Endothelial cell of umbilical vein (primary cell): ENCODE measurements at places on chromosomes 6 and 20.

DNA sequence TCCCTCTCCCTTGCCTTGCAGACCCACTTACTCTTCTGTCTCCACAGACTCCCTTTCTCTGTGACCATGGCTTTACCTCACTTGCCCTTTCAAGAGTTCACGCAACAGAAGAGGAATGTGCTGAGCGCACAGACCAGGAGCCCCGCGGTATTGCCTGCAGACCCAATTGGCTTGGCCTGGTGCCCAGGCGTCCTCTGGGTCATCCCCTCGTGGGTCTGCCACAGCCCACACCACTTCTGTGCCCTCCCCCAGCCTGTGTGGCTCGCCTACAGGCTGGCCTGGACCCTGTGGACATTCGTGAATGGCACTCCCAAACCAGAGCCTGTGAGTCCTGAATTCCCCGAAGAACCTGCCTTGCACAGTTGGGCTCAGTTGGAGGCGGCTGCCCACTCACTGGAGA is 15.3 kb upstream of the NINL start:
- H3K4me1 ChIP-seq = no peaks in the 10 kb centered on the region
- no peaks in the 10 kb centered on the region for H3K36me3 ChIP-seq
- no peaks in the 10 kb centered on the region for H3K27me3 ChIP-seq
- H3K4me3 ChIP-seq = no peak overlapping the region

DNA sequence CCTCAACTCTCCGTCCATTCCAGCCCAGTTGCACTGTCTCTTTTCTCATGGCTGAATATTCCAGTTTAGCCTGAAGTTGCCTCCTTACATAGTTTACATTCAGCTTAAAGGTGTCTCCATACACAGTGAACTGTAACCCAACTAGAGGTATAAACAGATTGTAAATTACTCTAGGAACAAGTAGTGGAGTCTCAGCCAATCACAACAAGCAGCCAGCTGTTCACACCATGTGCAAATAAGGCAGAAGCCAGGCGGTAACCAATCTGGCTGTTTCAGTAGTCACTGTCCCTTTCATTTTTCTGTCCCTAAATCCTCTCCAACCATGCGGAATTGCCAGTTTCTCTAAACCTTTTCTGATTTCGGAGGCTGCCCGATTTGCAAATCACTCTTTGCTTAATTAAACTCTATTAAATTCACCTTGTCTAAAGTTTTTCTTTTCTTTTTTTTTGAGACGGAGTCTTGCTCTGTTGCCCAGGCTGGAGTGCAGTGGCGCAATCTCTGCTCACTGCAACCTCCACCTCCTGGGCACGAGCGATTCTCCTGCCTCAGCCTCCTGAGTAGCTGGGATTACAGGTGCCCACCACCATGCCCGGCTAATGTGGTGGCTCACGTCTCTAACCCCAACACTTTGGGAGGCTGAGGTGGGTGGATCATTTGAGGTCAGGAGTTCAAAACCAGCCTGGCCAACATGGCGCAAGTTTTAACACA is 37.6 kb upstream of the GFOD1 start:
- H3K4me1 ChIP-seq = peaks cover 41% of the 10 kb centered on the region
- no peak overlapping the region for H3K4me3 ChIP-seq
- peak; percentile 15 for DNase-seq
- H3K27me3 ChIP-seq = no peaks in the 10 kb centered on the region
- H3K36me3 ChIP-seq = no peaks in the 10 kb centered on the region

DNA sequence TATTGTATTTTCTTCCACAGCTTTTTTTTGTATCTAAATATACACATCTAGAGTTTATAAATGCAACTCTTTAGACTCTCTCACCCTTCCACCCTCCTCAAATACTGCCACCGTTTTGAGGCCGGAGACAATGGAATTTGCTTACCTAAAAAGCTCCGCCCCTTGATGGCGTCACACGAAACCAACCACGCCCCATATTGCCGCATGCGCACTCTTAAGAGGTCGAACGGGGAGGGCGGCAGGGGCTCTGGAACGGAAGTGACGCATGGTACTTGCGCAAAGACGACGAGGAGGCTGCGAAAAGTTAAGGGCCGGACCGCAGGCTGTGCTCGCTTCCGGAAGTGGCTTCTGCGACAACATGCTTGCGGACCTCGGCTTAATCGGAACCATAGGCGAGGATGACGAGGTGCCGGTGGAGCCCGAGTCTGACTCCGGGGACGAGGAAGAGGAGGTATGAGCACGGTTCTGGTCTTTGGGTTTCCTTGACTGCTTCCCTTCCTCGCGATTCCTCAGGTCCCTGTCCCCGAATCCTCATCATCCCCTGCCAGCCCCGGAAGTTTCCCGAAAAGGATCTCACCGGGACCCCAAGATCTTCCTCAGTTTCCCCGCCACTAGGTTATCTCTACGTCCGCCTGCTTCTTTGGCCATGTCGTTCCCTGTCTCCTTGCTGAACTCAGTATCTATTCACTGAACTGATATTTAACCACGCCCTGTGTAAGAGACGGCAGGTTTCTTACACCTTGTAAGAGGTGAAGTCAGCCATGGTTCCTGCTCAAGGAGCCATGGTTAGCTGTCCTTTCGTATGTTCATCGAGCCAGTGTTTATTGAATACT is at the start of gene DDX27:
Gene DDX27, plus strand, starts transcription at position 326 of the 833 bp plus-strand sequence. Its CDS starts 33 bp downstream, at position 359.
- peak; percentile 99 for DNase-seq
- peak within 1 kb of the TSS; percentile 86 for H3K4me3 ChIP-seq
- no peaks in the 10 kb centered on the region for H3K36me3 ChIP-seq
- H3K27ac ChIP-seq = peak within 1 kb of the TSS; percentile 70
- H3K4me1 ChIP-seq = peaks cover 6% of the 10 kb centered on the region
- no peaks in the 10 kb centered on the region for H3K27me3 ChIP-seq

DNA sequence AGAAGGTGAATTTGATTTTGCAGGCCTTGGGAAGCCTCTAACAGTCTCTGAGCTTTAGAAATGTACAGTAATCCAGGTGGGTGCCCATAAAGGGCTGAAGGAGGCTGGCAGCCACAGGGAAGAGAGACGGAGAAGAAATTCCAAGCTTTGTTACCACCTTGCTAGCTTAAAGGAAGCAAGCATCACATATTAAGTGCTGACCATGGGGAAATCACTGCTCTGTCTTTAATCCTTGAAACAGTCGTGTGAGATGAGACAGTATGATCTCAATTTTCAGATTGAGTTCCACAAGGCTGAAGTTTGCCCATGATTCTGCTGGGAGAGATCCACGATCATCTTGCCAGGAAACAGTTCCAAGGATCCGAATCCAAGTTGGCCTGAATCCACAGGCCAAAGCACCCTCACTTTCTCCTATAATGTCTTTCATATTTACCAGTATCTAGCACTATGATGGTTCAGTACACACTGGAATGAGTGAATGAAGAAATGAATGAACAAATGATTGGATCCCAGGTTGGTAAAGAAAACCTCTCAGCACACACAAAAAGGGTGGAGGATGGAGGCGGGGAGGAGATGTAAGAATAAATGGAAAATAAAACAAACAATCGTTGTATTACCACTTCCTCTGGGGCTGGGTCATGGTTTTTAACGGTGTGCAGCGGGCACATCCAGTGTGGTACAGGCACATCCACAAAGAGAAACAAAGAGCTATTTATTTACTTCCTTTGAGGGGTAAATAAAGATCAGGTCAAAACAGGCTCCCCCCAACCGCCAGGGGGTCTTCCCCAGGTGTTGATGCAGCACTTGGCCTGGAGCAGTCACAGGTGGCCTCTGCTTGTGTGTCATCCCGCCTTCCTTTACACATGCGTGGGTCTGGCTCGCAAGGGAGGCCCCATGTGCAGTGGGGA is 28.2 kb upstream of the TAF8 start:
- no peak overlapping the region for H3K4me3 ChIP-seq
- H3K36me3 ChIP-seq = no peaks in the 10 kb centered on the region
- H3K27me3 ChIP-seq = no peaks in the 10 kb centered on the region
- H3K4me1 ChIP-seq = no peaks in the 10 kb centered on the region

DNA sequence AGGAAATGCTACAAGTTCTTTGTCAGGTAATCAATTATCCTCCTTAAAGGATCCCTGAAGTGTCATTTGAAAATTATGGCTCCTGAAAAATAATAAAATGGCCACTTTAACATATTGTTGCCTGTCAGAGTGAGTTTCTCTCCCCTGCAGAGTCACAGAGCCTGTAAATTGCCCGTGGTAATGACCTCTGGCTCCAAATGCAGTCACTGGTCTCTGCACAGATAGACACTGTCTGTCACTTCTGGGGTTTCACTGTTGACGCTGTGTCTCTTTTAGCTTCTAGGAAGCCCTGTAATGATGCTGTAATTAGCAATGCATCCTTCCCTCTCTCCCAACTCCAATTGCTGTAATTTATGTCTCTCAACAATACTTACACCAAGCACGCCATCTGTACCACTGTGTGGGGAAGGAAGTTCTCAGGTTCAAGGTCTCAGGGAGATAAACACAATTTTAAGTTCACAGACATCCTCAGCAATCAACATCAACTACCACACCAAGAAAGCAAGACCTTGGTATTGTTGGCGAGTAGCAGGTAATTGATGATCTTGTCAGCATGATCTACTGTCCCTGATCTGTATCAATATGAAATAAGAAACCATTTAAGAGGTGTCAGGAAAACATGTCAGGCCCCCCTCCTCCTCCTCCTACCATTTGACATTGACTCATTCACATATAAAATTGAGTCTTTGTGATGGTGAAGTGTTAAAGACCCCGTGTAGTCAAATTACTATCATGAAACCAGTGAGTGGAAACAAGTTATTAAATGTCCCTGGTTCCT is 91.2 kb upstream of the SULF2 start:
- no peaks in the 10 kb centered on the region for H3K36me3 ChIP-seq
- DNase-seq = peak; percentile 20
- H3K4me1 ChIP-seq = peaks cover 47% of the 10 kb centered on the region
- no peak overlapping the region for H3K4me3 ChIP-seq
- H3K27me3 ChIP-seq = no peaks in the 10 kb centered on the region

- no peaks in the 10 kb centered on the region for H3K27me3 ChIP-seq
- no peak overlapping the region for H3K4me3 ChIP-seq
- H3K36me3 ChIP-seq = no peaks in the 10 kb centered on the region
- no peaks in the 10 kb centered on the region for H3K4me1 ChIP-seq
- no peak for DNase-seq
Measured at GRCh38 chr6:69542494-69542893, 254.3 kb downstream of the LMBRD1 start.

DNA sequence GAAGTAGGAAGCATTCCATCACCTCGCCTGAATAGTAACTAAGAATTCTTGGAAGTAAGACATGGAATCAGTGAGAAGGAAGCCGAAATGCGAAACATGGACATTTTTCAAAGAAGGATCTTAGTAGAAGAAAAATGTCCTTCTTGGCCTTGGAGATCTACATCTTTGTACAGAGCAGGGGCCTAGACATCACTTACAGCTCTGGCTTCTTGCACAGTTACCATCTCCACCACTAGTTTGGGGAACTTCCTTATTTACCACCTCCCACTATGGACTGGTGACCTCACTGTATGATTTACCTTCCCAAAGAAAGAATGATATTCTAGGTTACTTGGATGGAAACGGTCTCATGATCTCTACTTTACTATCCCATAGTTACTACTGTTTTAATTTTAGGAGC is 15.7 kb downstream of the CASS4 start:
- peaks cover 7% of the 10 kb centered on the region for H3K4me1 ChIP-seq
- DNase-seq = no peak
- H3K4me3 ChIP-seq = no peak overlapping the region
- peaks cover 64% of the 10 kb centered on the region for H3K27me3 ChIP-seq
- H3K27ac ChIP-seq = no peak overlapping the region

- no peaks in the 10 kb centered on the region for H3K4me1 ChIP-seq
- no peak overlapping the region for H3K27ac ChIP-seq
- H3K36me3 ChIP-seq = no peaks in the 10 kb centered on the region
- DNase-seq = no peak
- H3K27me3 ChIP-seq = no peaks in the 10 kb centered on the region
Measured at GRCh38 chr6:41741625-41742490, 5.3 kb downstream of the PGC start.

DNA sequence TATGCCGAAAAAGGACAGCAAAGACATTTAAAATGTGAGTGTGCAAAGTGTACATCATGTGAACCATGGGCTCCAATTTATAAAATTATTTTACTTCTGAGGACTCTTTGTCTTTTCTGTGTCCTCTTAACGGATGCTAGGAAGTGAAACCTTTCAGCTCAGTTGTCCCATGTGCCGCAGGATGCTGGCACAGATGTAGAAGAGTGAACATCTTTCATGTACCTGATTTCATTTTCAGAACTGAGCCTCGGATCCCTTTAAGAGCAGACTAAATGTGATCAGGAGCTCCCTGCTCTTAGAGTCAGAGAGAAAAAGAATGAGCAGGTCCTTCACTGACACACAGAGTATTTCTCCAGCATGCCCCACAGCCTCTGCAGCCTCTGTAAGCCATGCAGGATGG is 27.6 kb upstream of the FUCA2 start:
- H3K27me3 ChIP-seq = no peaks in the 10 kb centered on the region
- H3K27ac ChIP-seq = no peak overlapping the region
- no peak overlapping the region for H3K4me3 ChIP-seq
- no peaks in the 10 kb centered on the region for H3K4me1 ChIP-seq

- no peaks in the 10 kb centered on the region for H3K36me3 ChIP-seq
- H3K27me3 ChIP-seq = peaks cover 5% of the 10 kb centered on the region
- DNase-seq = no peak
- H3K4me1 ChIP-seq = no peaks in the 10 kb centered on the region
- H3K27ac ChIP-seq = no peak overlapping the region
- no peak overlapping the region for H3K4me3 ChIP-seq
Measured at GRCh38 chr20:17725094-17725835, 25.5 kb downstream of the BANF2 start.

GRCh38 chr20:17809362-17810061 is 109.7 kb downstream of the BANF2 start:
- no peak overlapping the region for H3K27ac ChIP-seq
- H3K4me3 ChIP-seq = no peak overlapping the region
- no peaks in the 10 kb centered on the region for H3K36me3 ChIP-seq
- H3K4me1 ChIP-seq = peaks cover 4% of the 10 kb centered on the region

DNA sequence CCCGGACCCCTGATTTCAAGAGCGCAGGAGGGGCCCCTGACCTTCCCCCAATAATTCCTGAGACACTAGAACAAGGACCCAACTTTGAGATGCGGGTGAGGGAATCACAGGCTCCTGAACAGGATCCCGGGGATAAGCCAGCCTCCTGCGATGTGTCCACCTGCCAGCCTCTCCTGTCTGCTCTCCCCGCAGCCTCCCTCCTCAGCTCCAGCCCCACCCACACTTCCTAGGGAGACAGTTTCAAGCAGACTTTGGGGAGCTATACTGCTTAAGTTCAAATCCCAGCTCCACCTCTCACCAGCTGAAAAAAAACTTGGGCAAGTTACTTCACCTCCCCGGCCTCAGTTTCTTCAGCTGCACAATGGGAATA is 50.8 kb downstream of the GRM4 start:
- no peak overlapping the region for H3K4me3 ChIP-seq
- H3K36me3 ChIP-seq = no peaks in the 10 kb centered on the region
- H3K27me3 ChIP-seq = peaks cover 2% of the 10 kb centered on the region
- no peaks in the 10 kb centered on the region for H3K4me1 ChIP-seq

DNA sequence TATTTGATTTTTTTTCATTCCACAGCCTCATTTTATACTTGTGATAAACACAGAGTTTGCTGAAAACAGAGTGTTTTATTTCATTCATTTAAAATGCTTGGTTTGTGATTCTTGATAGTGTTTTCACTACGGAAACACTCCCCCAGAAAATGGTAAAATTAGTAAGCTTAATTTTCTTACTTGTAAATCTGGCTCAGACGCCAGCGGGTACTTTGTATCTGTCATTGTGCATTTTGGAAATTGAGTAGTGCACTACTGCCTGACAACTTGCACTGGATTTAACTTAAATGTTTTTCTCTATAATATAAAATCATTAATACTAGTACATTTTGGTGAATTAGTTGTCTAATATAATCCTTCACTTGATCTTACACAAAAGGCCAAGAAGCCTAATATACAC is 37.0 kb upstream of the HINT3 start:
- H3K36me3 ChIP-seq = peaks cover 26% of the 10 kb centered on the region
- peaks cover 14% of the 10 kb centered on the region for H3K4me1 ChIP-seq
- DNase-seq = no peak
- H3K27ac ChIP-seq = no peak overlapping the region
